RKO (cell line): ENCODE measurements at places on chromosomes 12 and 14.

- DNase-seq = no peak
Measured at GRCh38 chr12:63305901-63306875, 155.2 kb upstream of the AVPR1A start.

GRCh38 chr14:34539407-34540180 is at the start of gene EAPP:
Gene EAPP, minus strand, starts transcription at chr14:34539701. Its CDS starts 73 bp downstream, at chr14:34539628.
- peak; percentile 98 for DNase-seq

- no peak for DNase-seq
Measured at GRCh38 chr14:68639758-68640574, 152.9 kb downstream of the ZFP36L1 start.

DNA sequence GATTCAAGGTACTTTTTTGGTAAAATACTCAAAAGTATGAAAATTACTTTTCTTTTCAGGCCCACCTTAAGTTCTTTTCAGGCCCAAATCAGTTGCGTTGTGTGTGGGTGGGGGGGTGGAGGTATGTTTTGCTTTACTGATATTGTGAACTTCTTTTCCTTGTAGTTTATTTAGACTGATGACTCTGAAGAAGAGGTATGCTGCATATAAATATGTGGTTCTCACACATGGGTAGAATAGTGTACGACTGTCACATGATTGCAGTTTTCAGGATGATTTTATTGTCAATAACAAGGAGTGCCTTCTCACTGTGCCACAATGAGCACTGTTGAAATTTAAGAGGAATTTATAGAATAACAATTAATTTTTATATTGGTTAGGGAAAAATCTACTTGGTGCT is 166.6 kb upstream of the ATP2B1 start:
- DNase-seq = no peak
